Mesenteric fat pad (tissue), 1 donor: ENCODE measurements at places on chromosomes 7 and 10.

- DNase-seq, result no peak
Measured at GRCh38 chr10:119917777-119918176, 25.2 kb downstream of the SEC23IP start.

DNA sequence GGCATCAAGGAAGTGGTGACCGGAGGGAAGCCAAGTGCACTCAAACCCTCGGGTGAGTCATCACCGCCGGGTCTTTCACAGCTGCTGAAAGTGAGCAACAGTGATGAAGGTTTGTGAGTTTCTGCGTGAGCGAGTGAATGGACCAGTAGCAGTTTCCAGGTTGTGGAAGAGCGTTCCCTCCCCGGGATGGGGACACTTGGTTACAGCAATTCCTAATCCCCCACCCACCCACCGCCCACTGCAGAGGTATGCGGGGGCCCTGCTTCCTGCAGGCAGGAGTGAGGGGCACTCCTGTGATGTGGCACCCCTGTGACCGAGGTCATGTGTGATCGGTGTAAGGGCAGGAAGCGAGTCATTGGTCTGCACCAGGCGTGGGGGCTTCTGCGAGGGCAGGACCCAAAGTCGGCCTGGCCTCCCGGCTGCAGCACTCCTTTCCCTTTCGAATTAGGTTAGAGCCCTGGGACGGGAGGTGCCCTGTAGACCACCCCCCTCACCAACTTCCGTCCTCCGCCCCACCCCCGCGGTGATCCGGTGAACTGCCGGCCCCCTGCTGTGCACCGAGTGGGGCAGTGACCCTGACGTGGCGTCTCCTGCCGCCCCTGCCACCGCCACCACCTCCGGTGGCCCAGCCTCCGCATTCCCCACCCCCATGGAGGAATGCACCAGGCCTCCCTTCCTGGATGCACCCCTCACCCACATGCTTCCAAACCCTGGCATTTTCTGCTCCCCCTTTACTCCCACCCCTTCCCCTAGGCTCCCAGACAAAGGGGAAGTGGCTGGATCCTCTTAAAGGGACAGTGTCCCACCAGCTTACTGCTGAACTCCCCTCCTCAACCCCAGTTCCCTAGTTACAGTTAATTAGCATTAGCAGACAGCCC lies 10.9 kb downstream of the LIMK1 start:
- DNase-seq, result no peak

GRCh38 chr10:101014966-101015581 lies 15.5 kb downstream of the LZTS2 start:
- no peak for DNase-seq

- no peak for DNase-seq
Measured at GRCh38 chr7:141663081-141663849, 38.7 kb downstream of the DENND11 start.

DNA sequence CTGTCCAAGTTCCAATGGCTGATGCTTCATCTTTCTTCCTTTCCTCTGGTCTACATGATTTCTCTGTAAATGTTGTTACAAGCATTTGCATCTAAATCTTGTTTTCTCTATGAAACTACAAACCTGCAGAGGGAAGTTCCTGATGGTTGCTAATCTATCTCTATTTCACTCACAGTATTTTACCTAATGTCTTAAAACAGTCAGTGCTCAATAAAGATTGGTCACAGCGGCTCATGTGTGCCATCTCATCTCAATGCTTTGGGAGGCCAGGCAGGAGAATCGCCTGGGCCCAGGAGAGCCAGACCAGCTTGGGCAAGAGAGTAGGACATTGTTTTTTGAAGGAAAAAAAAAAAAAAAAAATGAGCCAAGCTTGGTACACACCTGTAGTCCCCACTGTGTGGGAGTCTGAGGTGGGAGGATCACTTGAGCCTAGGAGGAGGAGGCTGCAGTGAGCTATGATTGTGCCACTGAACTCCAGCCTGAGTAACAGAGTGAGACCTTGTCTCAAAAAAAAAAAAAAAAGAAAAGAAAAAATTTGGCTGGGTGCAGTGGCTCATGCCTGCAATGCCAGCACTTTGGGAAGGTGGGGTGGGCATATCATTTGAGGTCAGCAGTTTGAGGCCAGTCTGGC lies 71.3 kb upstream of the ARMC3 start:
- DNase-seq, result no peak

- no peak for DNase-seq
Measured at GRCh38 chr10:125936331-125936730, 40.0 kb downstream of the FANK1 start.

DNA sequence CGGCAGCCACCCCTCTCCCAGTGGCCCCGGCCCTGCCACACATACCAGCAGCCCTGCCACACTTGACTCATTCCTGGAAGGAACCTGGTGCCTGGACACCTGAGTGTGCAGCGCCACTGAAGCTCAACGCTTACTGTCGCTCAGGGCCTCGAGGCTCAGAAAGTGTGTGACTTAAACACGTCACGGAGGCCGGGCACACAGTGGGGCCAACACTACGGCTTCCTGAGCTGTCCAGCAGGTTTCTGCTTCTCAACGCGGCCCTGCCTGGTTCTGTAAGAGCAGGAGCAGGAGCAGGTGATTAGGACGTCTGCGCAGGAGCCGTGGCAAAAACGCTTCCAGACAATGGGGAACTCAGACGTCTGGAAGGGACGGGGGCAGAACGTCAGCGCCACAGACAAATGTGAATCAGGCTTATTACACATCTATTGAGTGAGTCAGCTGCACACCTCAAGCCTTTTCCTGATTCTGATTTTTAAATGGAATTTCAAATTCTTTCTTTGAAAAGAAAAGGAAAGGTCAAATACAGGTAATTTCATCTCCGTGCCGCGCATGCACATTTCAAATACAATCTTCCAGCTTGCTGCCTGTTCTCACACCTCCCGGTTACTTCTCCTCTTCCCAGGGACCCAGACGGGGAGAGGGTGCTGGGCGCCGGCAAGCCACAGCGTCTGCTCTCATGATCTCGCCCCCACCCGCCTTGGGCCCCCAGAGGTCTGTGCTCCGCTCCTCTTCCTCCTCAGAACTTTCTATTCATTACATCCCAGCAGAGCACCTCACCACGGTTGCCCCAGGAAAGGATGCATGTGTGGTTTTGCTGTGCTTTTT lies 66.6 kb downstream of the ADARB2 start:
- peak; percentile 76 for DNase-seq

DNA sequence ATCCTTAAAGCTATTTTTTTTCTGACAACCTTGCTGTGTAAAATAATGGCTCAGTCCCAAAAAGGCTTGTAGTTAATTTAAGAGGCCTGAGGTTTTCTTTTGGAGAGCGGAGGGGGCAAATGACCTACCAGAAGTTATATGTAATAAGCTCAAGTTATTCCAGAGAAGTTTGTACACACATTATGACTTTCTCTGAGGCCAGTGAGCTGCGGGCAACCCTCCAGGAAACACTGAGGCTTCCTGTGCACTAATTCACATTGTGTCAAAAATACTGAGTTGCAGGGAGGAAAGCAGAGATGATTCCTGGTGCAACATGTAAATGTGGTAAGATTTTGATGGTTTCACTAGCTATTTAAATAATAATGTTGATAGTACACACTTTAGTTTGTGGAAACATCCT lies 188.6 kb downstream of the DIP2C start:
- DNase-seq, result peak; percentile 37

DNA sequence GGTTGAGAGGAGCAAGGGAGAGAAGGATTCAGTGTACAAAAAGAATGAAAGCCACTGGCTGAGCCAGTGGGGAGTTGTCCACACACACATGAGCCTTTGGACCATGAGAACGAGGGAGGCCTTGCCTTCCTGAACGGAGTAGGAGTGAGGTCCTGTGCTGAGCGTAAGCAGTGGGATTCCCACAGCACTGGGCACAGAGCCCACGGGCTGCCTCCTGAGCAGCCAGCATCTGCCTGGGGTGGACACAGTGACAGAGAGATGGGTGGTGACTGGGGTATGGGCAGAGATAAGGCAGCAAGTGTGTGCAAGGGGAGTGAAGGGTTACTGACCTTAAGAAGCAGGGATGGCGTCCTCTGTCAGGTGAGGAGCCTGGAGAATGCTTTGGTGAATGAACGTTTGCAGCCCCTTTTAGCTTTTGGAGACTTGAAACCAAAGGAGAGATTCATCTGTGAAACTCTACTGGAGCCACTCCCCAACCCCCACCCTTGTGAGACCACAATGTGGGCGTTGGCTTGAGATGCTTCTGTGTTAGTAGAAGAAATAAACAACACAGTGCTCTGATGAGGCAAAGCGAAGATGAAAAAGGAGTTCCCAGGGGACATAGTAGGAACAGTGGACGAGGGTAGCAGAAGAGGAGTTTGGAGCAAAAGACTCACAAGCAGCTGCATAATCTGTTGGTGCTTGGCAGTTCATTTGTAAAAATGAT lies 56.5 kb downstream of the FIGNL1 start:
- DNase-seq, result no peak

GRCh38 chr10:16195178-16195769 lies 241.5 kb upstream of the PTER start:
- DNase-seq, result no peak

DNA sequence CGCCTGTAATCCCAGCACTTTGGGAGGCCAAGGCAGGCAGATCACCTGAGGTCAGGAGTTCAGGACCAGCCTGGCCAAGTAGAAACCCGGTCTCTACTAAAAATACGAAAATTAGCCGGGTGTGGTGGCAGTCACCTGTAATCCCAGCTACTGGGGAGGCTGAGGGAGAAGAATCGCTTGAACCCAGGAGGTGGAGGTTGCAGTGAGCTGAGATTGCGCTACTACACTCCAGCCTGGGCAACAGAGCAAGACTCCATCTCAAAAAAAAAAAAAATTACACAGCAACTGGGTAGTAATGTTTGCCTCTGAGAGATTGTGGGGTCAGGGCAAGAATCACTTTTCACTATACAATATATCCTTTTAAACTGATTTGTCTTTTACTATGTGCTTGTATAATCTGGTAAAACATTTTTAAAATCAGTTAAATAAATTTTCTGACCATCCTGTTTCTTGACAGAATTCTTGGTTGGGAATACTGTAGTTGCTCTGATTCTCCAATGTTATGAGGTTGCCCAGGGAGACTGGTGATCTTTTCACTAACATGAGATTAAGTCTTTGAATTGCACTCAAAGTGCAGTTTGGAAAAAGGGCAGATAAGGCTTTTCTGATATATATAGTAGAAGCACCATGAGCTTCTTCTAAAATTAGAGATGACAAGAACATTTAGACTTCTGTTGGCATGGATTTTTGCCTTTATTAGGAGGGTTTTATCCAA lies 1.5 kb downstream of the ENTPD7 start:
- no peak for DNase-seq

- peak; percentile 62 for DNase-seq
Measured at GRCh38 chr7:44394636-44395035, 69.2 kb upstream of the CAMK2B start.

GRCh38 chr7:25656581-25657026 lies 428.3 kb upstream of the NPVF start:
- DNase-seq, result no peak

DNA sequence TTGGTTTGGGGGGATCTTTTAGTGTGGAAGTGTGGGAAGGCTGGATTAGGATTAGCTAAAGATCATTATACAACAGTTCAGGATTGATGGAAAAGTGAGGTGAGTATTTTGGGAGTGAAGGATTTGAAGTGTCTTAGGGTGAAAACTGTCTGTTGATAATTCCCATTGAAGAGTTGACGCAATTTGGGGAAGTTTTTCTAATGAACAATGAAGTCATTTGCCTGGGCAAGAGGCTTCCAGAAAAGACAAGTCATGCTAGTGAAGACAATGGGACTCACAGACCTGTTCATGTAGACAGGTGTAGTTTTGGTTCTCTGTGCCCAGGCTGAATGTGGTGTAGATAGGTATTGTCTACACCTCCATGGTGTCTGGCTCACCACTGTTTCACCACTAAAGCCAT lies 194.3 kb upstream of the GPR26 start:
- no peak for DNase-seq

GRCh38 chr10:63133821-63134557 lies 861 bp downstream of the NRBF2 start:
- no peak for DNase-seq
